ENCODE measurements at places on chromosomes 11 and 22.

DNA sequence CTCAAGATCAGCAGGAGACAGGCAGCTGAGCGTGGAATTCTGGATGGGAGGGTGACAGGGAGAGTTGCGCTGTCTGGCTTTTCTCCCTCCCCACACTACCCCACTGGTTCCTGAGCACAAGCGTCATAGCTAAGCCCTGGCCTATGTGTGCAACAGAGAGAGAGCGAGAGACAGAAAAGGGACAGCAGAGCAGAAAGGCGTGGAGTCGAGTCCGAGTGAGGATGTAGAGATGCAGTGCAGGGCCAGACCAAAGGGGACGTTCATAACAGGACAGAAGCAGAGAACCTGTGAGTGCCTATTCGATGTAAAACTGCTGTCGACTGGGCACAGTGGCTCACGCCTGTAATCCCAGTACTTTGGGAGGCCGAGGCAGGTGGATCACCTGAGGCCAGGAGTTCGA lies 94.0 kb upstream of the TMEM45B start:
- DNase-seq: no peak

DNA sequence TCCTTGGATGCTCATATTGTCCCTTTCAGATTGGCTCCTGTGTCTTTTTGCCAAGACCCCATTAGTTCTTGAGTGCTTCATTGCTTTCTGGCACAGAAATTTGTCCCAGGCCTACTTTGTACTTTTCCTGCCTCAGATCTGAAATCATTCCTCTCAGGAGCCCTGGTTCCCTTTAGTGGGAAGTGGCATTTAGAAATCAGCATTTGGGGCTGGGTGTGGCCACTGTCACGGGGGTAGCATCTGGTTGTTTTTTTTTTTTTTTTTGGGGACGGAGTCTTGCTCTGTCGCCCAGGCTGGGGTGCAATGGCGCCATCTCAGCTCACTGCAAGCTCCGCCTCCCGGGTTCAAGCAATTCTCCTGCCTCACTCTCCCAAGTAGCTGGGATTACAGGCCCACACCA lies 18.2 kb downstream of the PPFIA1 start:
- no peak for DNase-seq

GRCh38 chr11:63478896-63479295 lies 12.1 kb downstream of the PLAAT5 start:
- DNase-seq: peak; percentile 82

- DNase-seq: no peak
These were observed 394.3 kb downstream of the TMEM135 start for GRCh38 chr11:87432022-87432421.

GRCh38 chr11:8341996-8342395 lies 78.3 kb upstream of the LMO1 start:
- no peak for DNase-seq

DNA sequence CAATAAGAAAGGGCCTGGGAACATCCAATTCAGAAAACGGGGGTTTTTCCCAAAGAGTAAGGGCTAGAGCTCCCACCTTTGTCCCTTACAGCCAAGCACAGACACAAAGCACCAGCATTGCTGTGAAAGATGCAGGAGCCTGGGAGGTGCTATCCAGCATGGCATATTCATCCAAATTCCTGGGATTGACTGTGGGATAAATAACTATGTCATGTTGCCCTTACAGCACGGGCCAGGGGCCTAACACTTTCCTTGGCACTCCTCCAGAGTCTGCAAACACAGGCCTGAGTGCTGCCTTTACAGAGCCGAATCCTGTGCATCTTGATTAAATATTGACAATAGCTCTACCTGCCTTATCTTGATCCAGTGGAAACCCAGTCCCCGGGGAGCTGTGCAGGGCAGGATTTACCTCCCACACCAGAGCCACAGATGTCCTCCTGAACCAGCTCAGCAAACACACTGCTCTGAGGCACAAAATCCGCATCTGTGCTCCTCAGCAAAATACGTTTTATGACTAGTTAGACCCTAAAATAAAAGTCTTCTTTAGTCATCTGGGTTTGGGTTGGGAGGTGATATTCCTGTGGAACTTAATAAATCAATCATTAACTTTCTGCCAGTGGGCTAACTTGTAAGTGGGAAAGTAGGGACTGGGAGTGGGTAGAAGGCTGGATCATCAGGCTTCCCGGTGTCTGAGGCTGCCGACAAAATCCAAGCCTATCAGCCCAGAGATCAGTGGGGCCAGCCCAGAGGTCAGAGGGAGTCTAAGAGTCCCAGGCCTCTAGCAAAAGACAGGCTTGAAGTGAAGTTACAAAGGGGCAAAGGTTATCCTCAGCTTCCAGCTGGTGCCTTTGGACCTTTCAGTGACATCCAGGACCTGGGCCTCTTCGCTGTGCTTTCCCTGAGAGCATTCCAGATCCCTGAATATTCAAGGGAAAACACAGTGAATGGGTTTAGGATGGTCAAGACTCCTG lies 36.5 kb downstream of the POU2AF3 start:
- DNase-seq: no peak

DNA sequence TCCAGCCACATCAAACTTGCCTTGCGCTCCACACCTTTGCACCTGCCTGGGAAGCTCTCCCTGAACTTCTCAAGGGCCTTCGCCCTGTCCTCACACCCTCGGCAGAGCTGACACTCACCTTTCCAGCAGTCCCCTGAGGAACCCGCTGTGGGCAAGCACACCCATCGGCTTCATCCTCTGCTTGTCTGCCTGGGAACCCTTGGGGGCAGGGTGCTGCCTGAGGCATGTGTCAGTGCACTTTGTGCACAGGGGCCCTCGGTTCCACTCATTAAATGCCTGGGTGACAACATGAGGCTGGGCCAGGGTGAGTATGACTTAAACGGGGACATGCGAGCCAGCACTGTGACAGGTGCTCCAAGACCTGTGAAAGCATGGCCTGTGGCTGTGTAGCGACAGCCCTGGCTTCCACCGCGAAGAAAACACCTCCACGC lies 2.6 kb upstream of the LRFN4 start:
- DNase-seq: no peak

DNA sequence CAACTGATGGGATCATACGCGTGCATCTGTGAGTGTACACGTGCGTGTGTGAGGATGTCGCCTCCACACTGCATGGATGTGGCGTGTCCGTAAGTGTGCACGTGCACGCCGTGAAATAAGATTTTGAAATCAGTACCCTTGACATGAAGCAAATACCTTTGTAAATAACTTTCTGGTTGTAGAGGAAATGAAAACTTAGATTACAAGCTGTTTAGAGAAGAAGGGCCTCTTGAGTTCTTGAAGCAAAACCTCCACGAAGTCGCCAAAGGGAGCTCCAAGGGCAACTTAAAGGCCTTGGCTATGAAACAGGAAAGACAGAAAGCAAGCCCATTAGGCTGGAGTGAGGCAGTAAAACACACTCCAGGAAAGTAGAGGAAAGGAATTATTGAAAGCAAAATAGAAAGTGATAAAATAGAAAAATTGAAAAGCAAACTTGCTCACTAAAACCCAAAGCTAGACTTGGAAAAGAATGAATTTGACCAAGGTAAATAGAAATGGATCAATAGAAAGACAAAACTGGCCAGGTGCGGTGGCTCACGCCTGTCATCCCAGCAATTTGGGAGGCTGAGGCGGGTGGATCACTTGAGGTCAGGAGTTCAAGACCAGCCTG lies 29.7 kb upstream of the TOLLIP start:
- DNase-seq: no peak

DNA sequence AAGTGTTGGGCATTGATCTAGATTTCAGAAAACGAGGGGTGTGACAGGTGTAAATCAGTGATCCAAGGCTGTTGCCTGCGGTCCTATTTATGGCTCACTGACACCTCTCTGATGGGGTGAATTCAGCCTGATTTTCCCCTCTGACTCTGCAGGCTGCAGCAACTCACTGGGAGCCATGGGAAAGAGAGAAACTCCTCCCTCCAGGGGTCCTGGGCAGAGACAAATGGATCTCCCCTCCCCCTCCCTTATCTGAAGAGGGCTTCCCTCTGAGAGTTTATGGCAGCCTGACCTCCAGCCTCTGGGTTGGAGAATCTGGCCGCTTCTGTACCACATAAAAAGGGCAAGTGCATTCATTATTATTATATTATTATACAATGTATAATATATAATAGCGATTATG lies 1.8 kb upstream of the PKNOX2 start:
- DNase-seq: no peak

- DNase-seq: no peak
These were observed 14.8 kb downstream of the COMMD9 start for GRCh38 chr11:36274414-36274813.

GRCh38 chr22:35918456-35918855 lies 110.2 kb downstream of the RBFOX2 start:
- DNase-seq: no peak

DNA sequence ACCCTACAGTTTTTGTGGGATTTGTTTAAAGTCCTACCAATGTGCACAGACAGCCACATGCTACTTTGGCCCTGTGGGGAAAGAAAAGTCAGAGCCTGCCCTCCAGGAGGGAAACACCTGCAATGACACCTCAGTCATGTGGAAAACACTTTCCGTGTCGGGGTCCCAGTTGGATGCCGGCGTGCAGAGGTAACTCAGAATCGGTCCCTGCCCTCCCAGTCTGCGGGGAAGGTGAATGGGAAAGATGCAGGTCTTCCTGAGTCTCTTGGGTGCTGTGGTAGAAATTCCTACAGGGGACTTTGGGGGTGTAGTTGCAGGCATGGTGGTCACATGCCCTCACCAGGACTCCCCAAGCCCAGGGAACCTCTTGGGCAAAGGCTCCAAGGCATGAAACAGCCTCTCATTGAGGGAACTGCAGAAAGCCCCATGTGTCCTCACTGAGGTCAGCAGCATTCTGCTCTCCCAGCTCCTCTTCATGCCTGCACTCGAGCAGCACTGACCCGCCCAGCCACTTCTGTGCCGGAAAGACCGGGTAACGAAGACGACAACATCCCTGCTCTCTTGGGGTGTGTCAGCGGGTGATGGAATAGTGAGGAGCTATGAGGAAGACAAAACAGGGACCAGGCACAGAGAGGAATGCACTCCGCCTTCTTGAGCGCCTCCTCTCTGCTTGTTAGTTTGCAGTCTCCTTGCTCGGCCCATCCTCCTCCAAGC lies 4.7 kb downstream of the RIBC2 start:
- DNase-seq: no peak

- DNase-seq: peak; percentile 40
These were observed 8.1 kb downstream of the EHD1 start for GRCh38 chr11:64870176-64870892.

- no peak for DNase-seq
These were observed 287.0 kb upstream of the ZC3H12C start for GRCh38 chr11:109806205-109806604.

DNA sequence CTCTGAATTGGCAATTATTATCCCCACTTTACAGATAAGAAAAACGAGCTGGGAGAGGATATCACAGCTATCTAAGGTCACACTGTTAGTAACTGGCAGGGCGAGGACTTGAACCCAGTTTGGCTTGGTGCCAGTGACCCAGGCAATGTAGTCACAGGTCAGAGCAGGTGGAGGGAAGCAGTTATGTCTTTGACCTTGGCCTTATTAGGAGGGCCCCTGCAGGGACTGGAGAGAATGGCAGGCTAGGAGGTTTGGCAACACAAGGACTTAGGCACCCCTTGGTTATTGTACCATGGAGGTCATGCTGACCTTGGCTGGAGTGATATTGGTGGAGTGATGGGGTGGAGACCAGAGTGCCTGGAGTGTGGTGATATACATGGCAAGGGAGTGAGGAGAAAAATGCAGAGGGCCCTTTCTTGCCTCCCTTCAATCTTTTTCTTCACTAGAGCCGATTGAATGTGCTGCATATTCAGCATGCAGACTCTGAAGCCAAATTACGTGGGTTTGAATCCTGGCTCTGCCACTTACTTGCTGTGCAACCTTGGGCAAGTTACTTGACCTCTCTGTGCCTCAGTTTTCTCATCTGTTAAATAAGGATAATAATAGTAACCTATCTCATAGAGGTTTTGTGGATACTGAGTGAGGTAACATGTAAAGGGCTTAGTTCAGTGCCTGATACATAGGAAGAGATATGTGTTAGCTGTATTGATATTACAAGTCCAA lies 92.7 kb upstream of the TBCEL start:
- no peak for DNase-seq

- no peak for DNase-seq
These were observed 68.1 kb downstream of the MCHR1 start for GRCh38 chr22:40747361-40747760.

- no peak for DNase-seq
These were observed 10.1 kb downstream of the STIM1 start for GRCh38 chr11:3865388-3866193.

- DNase-seq: no peak
These were observed 242.3 kb upstream of the B3GAT1 start for GRCh38 chr11:134654161-134654915.

DNA sequence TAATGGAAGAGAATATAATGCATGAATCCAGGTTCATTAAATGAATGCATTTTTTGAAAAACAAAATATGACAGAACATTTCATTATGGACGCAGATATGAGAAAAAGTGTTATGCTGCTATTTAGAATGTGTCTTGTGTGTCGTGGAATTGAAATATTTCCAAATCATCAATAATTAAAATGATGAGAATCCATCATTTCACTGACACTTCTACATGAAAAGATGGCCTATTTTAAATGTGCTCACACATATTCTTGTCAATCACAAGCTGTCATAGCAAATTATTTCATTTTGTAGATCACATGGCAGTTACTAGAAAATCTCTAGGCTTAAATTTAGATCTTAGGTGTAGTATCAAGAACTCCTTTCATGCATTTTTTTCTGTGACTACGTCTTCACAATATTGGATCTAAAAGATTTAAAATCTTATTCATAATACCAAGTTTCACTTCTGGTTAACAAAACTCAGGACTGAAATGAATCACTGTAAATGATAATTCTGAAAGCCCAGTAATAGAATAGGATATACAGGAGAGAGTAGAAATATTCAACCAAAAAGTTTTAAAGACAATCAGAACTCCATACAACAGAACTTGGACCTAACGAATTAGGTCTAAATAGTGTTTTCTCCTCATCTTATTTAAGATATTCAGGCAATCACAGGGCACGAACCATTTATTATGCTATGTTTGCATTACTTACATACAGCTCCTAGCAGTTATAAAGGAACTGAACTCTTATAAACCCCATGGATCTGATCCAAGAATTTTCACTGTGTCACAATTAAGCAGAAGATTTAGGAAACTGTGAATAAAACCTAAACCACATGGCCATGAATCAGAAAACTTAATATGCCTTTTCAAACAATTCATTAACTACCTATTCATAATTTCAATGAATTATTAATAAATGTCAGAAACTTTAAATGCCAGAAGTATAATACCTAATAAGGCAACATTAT lies 67.7 kb downstream of the DCDC1 start:
- DNase-seq: no peak

DNA sequence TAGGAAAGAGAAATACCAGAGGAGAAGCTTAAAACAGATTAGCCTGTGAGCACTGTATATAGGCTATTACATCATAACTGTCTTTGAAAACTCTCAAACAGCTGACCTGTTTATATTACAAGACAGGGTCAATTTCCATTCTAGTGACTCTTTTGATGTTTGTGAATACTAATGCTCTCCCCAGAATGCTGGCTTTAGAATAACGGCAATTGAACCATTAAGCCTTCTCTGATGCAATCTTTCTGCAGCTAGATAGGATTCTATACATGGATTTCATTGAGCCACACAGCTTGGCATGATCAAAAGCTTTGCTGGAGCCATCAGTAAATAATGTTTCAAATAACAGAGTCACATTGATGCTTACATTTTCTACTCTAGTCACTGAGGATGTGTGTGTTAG lies 122.7 kb upstream of the FAT3 start:
- DNase-seq: no peak

Measured in RKO (cell line).